ENCODE measurements at places on chromosomes 12 and 14.

DNA sequence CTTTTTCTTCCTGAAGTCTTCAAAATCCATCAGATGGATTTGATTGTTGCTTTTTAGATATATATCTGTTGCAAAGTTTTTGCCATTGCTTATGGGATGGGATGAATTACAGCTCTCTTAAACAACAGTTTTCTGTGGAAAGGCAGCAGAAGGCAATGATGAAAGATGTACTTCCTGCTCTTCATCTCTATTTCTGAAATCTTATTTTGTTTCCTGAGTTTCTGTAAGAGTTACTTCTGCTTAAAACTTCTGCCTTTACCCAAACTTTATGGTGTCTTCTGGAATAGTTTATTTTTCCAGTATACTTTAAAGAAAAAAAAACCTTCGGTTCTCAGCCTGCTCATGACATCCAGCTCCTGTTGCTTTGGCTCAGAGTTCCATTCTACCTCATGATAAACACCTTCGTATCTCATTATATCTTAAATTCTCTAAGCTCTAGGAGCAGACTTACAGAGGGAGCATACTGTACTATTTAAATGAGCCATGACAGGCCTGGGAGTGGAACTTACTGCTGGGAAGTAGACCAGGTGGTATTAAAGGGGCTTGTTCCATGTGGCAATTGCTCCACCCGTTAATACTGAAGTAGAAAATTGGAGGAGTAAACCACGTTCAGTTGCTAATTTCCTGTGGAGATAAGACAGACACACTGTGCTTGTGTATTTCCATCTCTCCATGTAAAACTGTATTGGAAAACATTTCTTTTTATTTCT lies 288.4 kb downstream of the FBXL14 start:
- no peak for DNase-seq

GRCh38 chr12:46386360-46386867 lies 13.8 kb upstream of the SLC38A2 start:
- DNase-seq: no peak

GRCh38 chr12:49208676-49209075 lies 19.8 kb upstream of the TUBA1A start:
- DNase-seq: no peak

GRCh38 chr14:103021684-103022001 lies 35.7 kb downstream of the CDC42BPB start:
- no peak for DNase-seq

DNA sequence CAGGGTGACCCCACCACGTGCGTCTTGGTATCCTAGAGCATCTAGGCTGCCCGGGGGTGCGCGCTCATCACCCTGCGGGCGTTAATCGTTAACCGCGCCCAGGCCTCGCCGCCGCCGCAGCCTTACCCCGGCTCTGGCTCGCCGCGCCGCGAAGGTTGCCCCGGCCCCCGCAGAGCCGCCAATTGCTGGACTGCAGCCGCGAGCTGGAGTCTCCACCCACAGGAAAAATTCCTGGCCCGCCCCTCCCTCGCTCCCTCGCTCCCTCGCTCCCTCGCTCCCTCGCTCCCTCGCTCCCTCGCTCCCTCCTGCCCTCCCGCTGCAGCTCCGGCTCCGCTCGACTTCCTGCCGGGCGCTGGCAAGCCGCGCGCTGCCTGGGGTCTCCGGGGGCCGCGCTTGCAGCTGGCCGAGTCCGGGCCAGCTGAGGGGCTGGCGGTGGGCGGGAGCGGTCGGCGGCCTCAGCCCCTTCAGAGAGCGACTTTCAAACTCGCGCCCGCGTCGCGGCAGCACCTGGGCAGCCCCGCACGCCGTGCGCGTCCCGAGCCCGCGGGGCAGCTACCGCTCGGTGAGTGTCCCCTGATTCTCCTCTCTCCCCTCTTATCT lies at the start of gene PLEKHG3:
Gene PLEKHG3 (plus strand): TSS at position 282 of the 600 bp plus-strand sequence. CDS start 23,208 bp downstream, outside the sequence.
- DNase-seq: peak; percentile 80

DNA sequence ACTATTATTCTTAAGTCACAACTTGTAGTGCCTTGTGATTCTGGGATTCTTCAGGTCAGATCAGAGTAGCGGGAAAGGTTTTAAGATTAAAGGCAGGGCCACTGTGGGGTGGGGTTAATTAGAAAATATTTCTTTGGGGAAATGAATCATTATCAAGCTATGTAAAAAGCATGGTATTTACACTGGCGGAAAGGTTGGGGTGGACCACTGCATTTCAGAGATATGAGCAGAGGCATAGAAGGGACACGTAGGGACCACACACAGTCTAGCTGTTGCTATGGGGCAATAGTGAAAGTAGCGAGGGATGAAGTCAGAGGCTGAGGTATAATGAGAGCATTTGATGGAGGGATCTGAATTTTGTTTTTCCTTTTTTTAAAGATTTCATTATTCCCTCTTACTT lies 31.7 kb upstream of the KCNH3 start:
- no peak for DNase-seq

- peak; percentile 74 for DNase-seq
These were observed 18.7 kb upstream of the CTDSP2 start for GRCh38 chr12:57865084-57865751.

DNA sequence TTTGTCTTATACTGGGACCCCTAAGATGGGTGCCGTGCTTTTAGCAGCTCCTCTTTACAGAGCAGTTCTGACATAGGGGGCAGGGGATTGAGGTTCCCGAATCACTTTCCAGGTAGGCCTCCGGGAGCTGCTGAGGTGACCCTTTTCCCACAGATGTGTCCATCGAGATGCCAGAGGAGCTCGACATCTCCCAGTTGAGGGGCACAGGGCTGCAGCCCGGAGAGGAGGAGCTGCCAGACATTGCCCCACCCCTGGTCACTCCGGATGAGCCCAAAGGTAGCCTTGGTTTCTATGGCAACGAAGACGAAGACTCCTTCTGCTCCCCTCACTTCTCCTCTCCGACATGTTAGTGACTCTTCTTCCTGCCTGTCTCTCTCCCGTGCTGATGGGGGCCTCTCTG lies 4.3 kb upstream of the TPI1 start:
- no peak for DNase-seq

DNA sequence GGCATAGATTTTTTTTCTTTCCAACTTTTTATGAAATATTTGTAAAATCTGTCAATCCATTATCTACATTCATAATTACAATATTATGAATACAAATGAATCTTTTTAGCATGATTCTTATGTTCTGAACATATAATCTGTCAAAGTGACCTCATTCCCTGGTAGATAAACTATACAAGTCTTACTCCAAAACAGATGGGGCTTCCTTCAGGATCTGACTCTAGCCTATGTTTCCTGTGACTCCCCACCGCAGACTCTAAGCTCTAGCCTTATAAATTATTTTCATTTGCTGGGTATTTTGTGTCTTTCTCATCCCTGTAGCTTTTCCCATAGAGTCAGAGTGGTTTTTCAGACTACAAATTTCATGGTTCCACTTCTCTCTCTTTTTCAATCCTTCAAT lies 202.1 kb upstream of the KITLG start:
- no peak for DNase-seq

- no peak for DNase-seq
These were observed 1.7 kb downstream of the GATC start for GRCh38 chr12:120447992-120448391.

DNA sequence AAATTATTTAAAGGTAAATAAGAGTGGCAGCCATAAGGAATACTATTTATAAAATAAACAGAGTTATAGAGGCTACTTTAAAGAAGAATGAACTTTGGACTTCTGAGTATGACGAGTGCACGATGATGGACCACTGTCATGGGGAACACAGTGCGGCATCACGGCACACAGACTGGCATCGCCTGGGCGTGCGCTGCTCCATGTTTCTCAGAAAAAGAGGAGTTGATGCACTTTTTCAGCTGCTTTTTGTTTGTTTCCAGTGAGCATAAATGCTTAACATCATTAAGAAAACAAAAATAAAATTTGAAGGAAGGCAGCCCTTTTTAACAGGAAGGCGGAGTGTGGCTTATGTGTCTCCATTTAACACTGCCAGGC lies 23.3 kb upstream of the EAPP start:
- no peak for DNase-seq

DNA sequence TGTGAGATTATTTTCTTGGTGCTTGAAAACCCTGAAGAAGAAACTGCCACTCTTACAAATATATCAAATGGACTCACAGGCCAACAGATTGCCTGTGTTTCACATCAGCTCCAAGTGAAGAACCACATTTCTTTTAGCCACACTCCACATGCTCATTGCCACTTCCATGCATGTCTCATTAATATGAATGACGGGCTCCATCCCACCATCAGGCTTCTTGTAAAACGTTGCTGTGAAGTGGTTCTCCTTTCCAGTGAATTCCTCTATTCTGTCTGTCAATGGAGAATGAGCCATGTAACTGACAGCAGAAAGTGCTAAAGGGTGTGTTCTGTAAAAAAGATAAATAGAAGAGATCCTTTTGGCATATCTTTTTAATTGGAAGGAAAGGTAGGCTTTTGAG lies 188.2 kb upstream of the RMST start:
- DNase-seq: no peak

GRCh38 chr14:104394409-104394851 lies 185.1 kb upstream of the C14orf180 start:
- DNase-seq: no peak

- DNase-seq: no peak
These were observed 5.1 kb upstream of the CHD4 start for GRCh38 chr12:6612247-6612646.

DNA sequence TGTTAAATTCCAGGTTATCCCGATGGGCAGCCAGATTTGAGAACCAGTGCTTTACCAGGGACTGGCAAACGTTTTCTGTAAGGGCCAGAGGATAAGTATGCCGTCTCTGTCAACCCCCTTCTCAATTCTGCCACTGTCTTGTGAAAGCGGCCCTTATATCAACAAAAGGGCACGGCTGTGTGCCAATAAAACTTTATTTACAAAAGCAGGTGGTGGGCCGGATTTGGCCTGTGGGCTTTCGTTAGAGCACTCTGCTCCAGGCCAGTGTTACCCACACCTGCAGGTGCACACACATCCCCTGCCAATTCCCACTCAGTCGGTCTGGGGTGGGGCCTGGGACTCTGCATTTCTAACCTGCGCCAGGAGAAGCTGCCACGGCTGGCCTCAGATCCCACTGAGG lies 111.2 kb downstream of the RFLNA start:
- no peak for DNase-seq

GRCh38 chr12:1122786-1123185 lies 131.8 kb downstream of the ERC1 start:
- no peak for DNase-seq

GRCh38 chr12:12736759-12737676 lies 19.9 kb downstream of the CDKN1B start:
- no peak for DNase-seq

GRCh38 chr12:32896432-32897280 lies at the start of gene PKP2:
Gene PKP2, minus strand, starts transcription at chr12:32896777. Its CDS starts 46 bp downstream, at chr12:32896731.
- peak; percentile 72 for DNase-seq

DNA sequence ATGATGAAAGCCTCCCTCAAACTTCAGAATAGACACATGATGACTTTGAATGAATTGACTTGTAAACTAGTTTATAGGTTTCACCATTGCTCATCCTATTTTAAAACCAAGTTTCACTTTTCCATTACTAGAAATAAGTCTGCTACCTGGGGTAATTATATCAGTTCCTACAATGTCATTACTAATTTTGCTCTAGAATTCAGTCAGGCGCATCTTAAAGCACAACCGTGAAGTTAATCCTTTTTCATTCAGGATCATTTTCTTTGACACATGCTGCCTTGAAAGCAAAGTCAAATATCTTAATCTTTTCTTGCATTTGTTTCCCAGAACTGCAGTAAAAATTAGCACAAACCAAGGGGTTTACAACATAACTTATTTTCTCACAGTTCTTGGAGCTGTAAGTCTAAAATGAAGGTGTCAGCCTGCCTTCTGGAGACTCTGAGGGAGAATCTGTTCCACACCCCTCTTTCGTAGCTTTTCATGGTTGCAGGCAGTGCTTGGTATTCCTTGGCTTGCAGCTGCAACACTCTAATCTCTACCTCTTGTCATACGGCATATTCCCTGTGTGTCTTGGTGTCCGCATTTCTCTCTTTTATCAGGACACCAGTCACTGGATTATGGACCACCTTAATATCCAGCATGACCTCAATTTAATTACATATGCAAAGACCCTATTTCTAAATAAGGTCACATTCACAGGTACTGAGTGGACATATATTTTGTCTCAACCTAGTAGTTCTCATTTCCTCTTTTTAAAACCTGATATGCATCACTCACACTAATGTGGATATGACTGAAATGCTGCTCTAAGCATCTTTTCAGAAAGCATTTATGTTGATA lies 114.3 kb upstream of the PDZRN4 start:
- DNase-seq: no peak

- no peak for DNase-seq
These were observed 121.6 kb upstream of the RTL1 start for GRCh38 chr14:101025131-101025530.

DNA sequence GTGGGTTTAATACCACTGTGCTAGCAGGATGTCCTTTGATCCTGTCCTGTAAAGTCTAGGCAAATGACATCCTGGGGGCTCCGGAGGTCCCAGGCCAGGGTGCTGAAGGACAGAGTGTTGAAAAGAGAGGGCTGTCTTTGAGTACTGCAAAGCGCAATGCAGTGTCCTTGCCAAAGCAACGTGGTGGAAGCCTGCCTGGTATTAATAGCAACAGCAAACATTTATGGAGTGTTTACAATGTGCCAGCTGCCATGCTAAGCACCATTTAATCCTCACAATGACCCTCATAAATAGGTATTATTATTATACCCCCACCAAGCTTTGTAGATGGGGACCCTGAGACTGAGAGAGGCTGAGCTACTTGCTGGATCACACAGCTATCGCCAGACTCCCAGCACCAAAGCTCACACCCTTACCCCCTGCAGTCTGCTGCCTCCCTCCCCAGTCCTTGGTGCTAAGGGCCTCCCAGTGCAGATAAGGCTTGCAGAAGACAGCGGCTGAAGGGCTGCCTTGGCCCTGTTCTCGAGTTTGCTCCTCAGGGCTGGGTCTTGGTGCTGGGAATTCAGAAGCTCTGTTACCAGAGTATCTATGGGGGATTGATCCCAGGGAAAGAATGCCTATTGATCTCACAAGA lies 427.7 kb downstream of the FUT8 start:
- no peak for DNase-seq

DNA sequence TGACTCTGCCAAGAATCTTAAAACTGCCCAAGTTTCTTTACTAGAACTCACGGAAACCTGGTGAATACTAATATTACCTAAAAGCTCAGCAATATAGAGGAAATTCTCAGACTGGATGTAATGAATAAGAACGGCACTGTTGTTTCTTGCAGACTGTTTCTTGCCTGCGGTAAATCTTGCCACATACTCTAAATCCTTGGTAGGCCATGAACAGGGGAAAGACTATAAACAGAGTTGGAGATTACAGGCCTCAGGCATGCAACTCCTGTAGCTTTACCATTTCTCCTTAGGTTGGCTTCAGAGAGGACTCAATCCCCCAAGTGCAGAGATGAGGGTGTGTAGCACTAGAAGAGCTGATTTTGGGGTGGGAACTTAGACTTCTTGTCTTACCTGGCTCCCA lies 1.1 kb downstream of the ALDH6A1 start:
- DNase-seq: no peak
